ENCODE measurements at places on chromosomes 6 and 20.

DNA sequence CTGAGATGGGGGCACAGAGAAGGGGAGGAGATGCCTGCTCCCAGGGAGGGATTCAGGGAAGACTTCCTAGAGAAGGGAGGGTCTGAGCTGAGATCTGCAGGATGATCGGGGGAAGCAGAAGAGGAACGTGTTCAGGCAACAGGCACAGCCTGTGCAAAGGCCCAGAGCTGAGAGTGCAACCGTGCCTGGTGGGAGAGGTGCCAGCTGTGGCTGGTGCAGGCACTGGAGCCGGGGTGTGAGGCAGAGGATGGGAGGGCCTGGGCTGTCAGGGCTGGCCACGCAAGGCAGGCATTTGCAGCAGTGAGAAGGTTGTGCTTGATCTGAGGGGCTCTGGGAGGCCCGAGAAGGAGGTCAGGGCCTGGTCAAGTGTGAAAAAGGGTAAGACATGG, 27.7 kb downstream of the PTGIS start:
- DNase-seq, result no peak

- peak; percentile 71 for DNase-seq
Measured at GRCh38 chr6:37239950-37240713, 17.4 kb upstream of the TBC1D22B start.

GRCh38 chr6:105553171-105553570, 150.3 kb upstream of the PREP start:
- DNase-seq, result no peak

- DNase-seq, result no peak
Measured at GRCh38 chr6:65501045-65501444, 206.0 kb downstream of the EYS start.

GRCh38 chr6:20474874-20475542, 59.2 kb upstream of the CDKAL1 start:
- no peak for DNase-seq

- DNase-seq, result no peak
Measured at GRCh38 chr6:64221776-64222175, 586.2 kb downstream of the PHF3 start.

DNA sequence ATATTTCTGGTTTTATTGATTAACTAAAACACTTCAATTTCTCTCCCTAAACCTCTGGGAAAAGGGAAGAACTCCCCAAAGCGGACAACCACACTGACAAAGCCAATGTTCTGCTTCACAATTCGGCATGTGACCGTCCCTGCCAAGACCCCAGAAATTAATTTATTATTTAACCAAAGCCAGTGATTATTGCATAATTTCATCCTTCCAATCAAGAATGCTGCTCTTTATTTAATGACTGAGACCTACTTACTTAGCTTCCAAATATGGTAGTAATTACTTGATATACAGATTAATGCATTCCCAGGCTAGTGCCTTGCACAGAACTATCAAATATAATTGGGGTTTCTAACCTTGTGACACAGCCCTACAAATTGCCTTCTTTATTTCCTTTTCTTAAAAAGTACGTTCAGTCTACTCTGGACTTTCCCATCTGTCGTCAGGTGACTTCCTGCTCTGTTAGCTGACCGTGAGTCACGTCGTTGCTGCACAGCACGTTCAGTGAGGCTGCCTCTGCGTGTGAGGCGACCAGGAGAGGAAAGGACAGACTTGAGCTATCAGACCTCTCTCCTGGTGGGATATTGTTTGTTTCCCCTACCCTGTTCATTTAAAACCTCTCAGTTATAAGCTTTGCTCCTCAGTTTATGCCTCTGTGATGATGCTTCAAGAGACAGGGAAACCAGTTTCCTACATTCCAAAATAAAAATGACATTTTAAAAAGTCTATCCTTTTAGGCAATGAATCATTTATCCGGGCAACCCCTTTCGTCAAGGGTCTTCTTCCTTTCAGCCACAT, 55.7 kb upstream of the TNFAIP3 start:
- peak; percentile 71 for DNase-seq

DNA sequence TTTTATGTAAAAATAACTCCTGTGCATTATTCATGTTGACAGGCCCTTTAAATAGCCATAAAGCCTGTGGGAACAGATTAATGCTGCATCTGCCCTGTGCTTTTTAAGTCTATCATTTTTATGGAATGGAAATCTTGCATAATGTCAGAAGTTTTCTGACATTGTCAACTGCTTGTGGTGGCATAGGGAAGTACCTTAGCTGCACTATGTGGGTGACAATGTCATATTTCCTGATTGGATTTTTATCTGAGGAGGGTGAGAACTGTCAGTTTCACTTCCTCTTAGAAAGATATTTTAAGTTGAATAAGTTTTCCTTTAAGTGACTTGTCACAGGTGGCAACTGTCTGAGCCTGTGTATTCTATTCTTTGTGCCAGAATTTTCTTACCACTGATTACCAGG, 267.9 kb downstream of the PLCB1 start:
- DNase-seq, result no peak

- DNase-seq, result no peak
Measured at GRCh38 chr6:157488058-157488457, 107.1 kb downstream of the ZDHHC14 start.

DNA sequence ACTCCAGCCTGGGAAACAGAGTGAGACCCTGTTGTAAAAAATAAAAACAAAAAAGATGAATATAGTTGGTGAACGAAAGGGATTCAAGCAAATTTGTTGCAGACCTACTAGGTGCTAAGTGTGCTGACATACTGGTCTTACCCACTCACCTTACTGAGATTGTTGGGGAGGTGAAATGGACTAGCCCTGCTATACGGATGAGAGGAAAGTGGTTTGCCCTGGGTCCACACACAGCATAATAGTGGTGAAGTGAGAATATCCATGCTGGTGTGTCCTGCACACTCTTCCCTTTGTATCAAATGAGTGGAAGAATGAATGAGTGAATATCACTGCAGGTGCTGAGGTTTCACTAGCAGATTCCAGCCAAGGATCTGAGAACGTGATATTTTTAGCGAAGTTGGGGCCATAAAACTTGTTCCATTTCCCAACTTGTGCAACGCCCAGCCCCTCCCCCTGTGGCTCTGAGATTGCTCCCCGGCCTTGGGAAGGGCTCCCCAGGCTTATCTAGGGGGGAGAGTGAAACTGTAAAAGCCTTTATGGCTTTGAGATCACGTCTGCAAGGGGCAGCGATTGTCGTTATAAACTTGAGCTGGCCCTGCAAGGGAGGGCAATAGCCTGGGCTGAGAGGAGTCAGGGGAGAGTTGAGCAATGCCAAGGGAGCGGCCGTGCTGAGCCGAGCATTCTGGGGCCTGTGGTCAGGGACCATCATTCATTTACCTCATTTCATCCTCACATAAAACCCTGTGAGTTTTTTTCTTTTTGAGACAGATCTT, 33.2 kb upstream of the TTPAL start:
- DNase-seq, result no peak

DNA sequence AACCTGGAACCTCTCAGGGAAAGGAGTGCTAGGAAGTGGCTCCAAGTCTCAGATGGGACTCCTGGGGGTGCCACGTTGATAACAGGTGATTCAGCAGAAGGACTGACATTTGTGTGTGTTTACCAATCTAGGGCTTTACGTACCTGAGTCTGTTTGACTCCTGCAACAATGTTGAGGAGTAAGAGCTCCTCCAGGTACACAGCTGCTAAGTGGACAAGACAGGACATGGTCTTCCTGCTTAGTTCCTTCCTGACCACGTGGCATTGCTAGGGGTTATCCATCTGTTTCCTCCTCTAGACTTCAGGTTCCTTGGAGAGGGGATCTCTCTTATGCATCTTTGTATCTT, 164.5 kb upstream of the SLC24A3 start:
- DNase-seq, result no peak

- DNase-seq, result no peak
Measured at GRCh38 chr6:152293404-152293803, 343.8 kb downstream of the SYNE1 start.

- DNase-seq, result no peak
Measured at GRCh38 chr20:24501764-24502556, 32.5 kb downstream of the SYNDIG1 start.

GRCh38 chr20:48198929-48199451, 413.7 kb upstream of the SULF2 start:
- no peak for DNase-seq

DNA sequence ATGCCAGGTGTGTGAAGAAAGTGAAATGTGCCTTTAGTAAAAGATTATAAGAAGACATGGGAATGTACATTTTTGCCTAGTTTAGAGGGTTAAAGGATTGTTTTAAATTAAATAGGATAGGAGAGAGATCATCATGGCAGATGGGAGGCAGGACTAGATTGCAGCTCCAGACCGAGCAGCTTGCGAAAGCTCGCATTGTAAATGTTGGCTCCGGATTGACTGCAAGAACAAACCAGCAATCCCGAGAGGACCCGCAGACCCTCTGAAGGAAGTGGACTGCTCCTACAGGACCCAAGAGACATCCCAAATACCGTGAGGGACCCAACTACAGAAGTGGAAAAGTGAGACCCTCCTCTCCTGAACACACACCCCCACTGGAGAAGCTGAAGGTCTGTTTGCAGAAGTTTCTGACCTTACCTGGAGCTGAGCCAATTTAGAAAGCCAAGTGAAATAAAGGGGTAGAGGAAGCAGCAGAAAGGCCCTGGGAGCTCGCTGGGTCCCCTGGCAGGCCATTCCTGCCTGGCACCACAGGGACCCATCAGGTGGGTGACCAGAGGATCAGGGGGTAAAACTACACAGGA, 30.0 kb upstream of the TPD52L1 start:
- no peak for DNase-seq

GRCh38 chr20:3543901-3544507, 73.2 kb downstream of the ATRN start:
- DNase-seq, result no peak

DNA sequence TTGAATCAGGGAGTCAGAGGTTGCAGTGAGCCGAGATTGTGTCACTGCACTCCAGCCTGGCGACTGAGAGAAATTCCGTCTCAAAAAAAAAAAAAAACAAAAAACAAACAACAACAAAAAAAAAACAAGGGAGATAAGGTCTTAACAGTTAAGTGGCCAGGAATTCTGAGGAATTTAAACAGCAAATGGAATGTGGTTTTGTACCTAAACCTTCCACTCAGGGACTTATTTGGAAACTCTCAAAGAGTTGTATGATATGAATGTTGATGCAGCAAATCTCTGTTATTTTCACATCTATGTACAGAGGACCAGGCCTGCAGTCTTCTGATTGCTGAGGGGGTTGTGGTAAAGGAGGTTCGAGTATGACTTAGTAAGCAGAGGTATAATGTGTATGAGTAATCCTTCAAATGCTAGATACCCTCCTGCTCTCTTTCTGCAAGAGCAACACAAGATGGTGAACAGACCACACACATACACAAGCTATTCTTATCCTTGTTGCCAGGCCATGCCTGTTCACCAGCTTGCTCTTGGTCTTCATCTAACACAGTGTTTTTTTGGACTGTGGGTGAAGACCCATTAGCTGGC, 174.9 kb upstream of the SCGN start:
- DNase-seq, result no peak

DNA sequence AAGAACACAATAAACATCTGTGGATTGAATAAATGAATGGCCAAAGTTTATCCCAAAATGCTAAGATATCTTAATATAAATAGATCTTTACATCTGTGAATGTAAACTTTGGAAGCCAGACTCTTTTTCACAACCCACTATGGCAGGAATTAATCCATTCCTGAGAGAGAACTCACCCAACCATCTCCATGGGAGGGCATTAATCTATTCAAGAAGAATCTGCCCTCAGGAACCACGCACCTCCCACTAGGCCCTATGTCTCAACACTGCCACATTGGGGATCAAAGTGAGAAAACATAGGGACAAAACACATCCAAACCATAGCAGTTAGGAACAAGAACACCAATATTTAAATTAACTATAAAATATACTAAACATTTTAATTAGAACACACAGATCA, 3.4 kb downstream of the UBE3D start:
- no peak for DNase-seq

GRCh38 chr6:44906761-44907160, 421.4 kb upstream of the RUNX2 start:
- DNase-seq, result no peak

GRCh38 chr6:54357141-54357540, 48.9 kb downstream of the TINAG start:
- no peak for DNase-seq

DNA sequence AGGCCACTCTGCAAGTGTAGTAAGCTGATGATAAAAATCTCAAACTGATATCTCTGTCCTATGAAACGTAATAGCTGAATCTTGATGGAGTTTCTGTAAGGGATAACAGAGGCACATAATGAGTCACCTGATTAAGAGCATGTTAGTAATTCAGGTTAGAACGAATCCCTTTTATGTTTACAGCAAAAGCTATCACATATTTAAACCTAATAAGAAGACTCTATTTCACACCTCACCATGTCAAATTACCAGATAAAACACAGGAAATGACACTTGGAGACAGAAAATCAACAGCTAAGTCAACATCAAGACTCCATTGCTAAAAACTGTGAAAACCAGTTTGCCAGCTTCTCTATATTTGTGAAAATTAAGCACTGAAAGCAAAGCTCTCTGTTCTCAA, 11.8 kb downstream of the CST7 start:
- no peak for DNase-seq

GRCh38 chr20:9301129-9302090, 213.0 kb upstream of the LAMP5 start:
- no peak for DNase-seq

DNA sequence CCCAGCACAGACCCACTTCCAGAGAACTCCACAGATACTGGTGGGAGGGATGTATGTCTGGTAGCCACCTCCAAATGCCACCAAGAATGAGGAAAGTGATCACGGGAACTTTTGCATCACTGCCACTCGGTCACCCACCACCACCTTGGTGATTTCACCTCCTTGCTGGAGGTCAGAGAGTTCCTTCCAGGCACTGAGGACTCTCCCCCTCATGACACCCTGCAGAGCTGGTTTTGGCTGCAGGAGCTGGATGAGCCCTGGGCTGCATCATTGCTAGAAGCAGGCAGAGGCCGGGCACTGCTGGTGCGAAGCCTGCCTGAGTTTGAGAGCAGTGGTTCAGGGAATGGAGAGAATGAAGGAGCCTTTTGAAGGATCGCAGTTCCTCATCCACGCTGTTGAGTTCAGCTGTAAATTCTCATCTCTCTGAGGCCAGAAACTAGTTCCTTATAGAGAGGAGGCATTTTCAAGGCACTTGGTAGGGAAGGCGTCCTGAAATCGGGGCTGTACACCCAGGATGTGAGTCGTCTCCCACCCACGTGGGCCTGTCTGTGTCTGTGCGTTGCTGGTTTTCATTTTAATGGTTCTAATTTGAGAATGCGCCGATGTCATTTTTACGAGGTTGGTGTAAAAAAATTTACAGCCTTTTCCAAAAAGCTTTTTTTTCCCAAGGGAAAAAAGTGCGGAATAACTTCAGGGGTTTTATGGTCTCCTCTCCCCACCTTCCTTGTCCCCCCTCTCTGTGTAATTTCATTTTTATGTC, 25.0 kb downstream of the FOXP4 start:
- DNase-seq, result no peak

DNA sequence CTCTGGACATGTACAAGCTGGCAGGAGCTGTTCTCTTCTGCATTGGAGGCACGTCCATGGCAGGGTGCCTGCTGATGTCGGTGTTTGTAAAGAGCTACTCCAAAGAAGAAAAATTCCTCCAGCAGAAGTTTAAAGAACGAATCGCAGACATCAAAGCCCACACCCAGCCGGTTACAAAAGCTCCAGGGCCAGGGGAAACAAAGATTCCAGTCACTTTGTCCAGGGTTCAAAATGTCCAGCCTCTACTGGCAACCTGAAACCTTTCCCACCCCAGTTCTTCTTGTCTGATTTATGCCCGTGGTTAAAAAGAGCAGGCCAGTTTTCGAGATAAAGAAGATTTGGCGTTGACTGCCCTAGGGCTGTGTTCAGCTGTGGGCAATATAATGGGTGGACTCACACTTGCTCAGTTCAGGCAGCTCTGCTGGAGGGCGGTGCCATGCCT, 19.7 kb downstream of the NRSN1 start:
- DNase-seq, result no peak

- DNase-seq, result no peak
Measured at GRCh38 chr6:44789061-44789460, 401.6 kb downstream of the CDC5L start.

All from activated CD4-positive, CD25-positive, alpha-beta regulatory T cell treated with anti-CD3 and anti-CD28 coated beads, Interleukin-2, amount 50 U/mL, for 72 hours (primary cell).